ENCODE measurements at places on chromosomes 7 and 10.

GRCh38 chr10:104612571-104613205 is 28.4 kb upstream of the SORCS3 start:
- no peak for DNase-seq

GRCh38 chr7:46226860-46227259 is 305.8 kb upstream of the IGFBP3 start:
- no peak for DNase-seq

- no peak for DNase-seq
Measured at GRCh38 chr10:97921581-97922021, 72.0 kb downstream of the GOLGA7B start.

- peak; percentile 76 for DNase-seq
Measured at GRCh38 chr7:44281811-44282600, 43.4 kb downstream of the CAMK2B start.

DNA sequence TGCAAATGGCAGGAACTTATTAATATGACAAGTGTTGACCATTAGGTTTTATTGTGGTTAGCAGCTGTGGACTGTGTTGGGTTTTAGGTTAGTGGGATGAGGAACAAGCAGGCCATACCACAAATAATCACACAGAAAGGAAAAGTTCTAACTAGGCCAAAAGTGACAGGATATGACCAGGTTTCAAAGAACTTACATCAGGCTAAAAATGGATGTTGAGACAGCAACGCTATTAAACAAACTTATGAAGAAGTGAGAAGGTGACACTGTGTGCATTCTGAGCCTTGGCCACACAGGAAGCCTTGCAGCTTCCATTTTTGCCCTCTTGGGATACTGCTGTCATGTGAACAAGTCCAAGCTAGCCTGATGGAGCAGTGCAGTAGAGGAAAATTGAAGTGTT is 568.8 kb downstream of the HTR7 start:
- no peak for DNase-seq

- no peak for DNase-seq
Measured at GRCh38 chr10:43861966-43862751, 213.5 kb upstream of the ZNF32 start.

GRCh38 chr7:109694149-109695071 is 1124.7 kb downstream of the DNAJB9 start:
- no peak for DNase-seq

DNA sequence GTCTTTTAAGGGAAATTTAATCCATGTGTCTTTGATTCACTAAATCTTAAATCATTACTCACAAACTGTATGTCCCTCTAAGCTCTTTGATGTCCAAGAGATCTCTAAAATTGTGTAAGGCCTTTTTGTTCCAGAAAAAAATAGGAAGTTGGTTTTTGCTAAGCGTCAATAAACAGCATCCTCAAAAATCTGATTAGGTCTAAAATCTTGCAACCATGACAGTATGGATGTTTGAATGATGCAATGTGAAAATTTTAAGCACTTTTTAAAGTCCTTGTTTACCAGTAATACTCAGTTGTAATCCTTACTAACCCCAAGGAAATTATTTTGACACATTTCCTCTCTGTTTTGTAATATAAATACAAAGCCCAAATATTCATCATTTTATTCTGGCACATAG is 6.8 kb downstream of the MET start:
- no peak for DNase-seq

GRCh38 chr7:108525327-108525984 is 479 bp downstream of the PNPLA8 start:
- DNase-seq, result no peak

DNA sequence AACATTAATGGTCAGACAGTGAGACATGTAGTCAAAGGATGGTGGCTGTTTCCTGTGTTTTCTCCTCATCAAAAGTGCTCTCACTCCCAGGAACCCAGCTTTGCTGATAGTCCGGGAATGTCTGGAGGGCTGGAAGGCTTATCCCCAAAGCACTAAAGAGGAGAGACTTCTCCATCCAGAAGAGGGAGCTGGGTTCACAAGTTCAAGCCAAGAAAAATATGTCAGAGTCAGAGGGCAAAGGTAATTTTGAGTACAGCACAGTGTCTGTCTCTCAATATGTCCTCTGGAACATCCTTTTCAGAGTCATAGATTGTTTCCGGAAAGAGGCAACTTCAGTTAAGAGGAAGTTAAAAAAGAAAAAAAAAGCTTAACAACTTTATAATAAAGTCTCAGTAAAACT is 281.5 kb upstream of the PHYHIPL start:
- no peak for DNase-seq

GRCh38 chr10:77919713-77920108 is 6.8 kb downstream of the DLG5 start:
- DNase-seq, result no peak

DNA sequence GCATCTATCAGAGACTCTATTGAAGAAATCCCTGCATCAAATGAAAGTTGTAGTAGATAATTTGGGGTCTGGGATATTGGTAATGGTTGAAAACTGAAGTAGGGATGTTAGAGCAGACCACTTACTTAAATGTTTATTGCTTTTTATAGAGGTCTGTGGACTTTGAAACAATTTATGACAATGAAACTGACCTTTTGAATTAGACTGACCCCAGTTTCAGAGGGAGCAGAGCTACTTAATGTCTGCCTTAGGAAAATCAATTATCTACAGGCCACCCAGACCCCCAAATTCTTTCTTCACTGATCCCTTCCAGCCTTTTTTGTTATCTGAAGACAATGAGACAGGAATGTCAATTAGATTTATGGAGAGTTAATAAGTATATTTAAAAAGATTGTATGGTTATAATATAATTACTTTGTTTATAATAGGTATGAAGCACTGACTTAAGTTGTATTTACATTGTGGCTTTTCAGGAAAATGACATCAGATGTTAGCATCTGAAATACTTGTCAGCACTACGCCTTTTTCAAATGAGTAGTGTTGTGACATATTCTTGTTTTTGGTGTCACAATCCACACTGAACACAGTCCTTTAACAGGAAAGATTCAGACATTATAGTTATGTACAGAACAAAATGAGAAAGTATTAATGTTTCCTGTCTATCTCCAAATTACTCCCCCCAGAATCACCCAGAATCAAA is 13.9 kb downstream of the MGAM2 start:
- DNase-seq, result no peak

DNA sequence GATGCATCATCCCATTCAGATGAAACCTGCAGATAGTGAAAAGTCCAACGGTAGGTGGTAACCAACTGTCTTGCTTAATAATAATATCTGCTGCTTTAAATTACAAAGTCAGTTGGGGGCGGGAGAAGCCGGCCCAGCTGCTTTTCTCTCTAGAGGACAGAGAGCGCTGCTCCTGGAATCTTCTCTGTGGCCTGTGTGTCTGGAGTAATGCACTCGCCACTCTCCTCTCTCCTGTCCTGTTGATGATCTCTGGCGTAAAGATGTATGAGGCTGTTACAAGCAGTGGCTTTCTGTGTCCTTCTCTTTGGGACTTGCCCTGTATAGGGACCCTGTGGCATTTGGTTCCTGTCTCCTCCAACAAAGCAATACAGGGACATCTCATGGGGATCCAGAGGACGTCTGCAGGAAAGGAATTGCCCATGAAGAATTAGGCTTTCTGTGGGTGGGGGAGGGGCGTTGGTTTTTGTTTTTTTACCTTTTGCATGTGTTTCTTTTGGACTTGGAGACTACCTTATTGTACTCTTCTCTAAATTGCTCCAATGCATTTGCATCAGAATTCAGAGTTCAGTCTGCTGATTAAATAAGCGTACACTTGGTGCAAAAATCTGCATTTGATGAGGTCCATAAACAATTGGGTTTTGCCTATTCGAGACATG is 231.6 kb downstream of the CELF2 start:
- no peak for DNase-seq

GRCh38 chr10:24448351-24448999 is 239.5 kb downstream of the KIAA1217 start:
- no peak for DNase-seq

DNA sequence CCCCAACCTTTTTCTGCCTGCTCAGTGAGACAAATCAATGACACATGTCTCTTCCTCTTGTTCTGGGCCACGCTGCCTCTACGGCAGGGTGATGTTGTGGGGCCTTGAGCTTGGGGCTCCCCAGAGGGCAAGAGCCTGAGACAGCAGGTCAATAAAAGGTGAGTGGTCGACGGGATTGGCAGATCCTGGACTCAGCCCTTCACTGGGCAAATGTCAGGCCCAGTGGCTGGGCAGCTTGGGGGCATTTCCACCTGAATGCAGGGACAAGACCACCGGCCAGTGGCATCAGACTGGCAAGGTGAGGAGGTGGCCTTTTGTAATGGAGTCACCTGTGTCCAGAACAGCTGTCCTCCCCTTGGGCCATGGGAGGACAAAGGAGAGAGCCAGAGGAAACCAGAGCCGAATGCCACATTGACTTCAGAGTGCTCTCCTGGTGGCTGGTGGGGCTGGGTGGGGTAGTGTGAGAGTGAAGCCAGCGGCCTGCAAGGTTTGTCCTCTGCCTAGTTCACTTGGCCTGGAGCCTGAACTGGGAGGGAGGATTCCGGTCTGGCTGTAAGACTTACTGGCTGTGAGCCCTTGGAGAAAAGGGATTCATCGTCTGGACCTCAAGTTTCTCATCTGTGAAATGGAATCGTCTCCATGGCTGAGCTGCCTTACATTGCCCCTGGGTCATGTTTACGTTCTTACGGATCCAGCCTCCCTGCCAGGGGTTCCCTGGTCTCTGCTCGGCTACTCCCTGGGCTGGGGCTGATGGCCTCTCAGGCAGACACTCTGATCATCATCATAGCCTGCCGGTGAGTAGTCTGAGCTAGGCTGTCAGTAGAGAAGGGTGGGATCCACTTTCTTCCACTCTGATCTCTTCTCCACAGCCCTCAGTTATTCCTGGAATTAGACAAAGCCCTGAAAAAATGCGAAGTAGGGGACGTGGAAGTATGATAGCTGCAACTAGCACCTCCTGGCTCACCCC is 25.4 kb upstream of the CRHR2 start:
- DNase-seq, result no peak

- no peak for DNase-seq
Measured at GRCh38 chr10:70280099-70280498, 3.7 kb downstream of the NPFFR1 start.

- no peak for DNase-seq
Measured at GRCh38 chr7:69947998-69948397, 349.7 kb downstream of the AUTS2 start.

GRCh38 chr10:4279655-4280054 is 494.6 kb upstream of the KLF6 start:
- no peak for DNase-seq

GRCh38 chr7:41592236-41592635 is 110.7 kb downstream of the INHBA start:
- DNase-seq, result no peak

DNA sequence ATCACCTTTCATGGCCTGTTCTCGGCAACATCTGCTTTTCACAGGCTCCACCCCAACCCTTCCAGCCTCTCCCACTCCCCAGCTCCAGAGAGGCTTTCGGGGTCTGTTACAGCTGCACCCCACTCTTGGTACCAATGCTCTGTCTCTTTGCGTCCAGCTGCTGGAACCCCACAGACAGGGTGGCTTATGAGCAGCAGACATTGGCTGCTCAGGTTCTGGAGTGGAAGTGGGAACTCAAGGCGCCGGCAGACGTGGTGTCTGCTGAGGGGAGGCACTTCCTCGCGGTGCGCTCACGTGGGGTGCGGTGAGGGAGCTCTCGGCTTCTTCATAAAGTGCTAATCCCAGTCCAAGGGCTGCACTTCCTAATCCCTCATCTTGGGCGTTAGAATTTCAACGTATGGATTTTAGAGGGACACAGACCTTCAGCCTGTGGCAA is 185.7 kb downstream of the ELFN1 start:
- DNase-seq, result no peak

- DNase-seq, result no peak
Measured at GRCh38 chr7:17580141-17580540, 281.7 kb downstream of the AHR start.

DNA sequence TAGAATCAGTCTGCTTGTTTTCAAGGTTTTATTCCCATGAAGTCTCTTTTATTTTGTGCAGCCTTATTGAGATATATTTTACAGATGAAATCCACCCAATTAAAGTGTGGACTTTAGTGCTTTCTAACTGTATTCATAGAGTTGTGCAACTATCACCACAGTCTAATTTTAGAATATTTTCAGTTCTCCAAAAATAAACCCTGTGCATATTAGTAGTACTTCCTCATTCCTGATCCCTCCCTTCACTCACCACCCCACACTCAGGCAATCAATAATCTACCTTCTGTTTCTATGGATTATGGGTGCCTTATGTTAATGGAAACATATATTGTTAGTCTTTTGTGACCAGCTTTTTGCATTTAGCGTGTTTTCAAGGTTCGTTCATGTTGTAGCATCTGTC is 185.7 kb upstream of the TMEM72 start:
- no peak for DNase-seq

DNA sequence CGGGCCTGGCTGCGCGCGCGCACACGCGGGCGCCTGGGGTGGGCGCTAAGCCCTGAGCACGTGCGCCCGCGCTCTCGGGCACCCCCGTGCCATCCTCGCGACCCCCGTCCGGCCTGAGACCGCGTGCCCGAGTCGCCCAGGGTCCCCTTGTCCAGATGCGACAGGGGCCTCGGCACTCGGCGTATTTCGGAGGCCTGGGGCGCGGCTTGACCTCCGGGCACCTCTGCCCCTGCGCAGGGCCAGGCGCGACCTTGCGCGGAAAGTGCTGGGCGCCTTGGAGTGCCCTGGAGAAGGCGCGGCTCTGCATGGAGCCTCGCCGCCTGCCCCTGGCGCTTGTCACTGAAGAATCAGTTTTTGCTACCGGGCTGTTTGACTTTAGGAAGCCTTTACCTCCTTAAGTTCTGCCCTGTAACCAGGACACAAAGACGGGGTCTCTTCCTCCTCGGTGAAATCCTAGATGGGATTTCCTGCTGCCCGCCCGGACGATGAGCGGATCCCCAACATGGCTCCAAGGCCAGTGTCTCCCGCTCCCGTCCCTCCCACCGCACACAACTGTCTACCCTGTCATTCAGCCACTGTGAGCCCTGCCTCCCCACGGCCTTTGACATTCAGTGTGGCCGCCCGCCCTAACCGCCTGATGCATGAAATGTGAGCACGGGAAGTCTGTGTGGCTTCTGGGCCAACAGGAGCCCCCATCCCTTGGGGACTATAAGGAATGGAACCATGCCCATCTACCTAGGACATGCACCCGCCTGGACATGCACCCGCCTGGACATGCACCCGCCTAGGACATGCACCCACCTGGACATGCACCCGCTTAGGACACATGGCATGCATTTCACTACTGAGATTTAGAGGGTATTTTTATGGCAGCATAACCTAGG is 1.1 kb upstream of the STK32C start:
- no peak for DNase-seq
